Fibroblast of skin of left biceps (primary cell): ENCODE measurements at places on chromosomes 12 and 14.

GRCh38 chr12:81520064-81520945, 238.8 kb downstream of the PPFIA2 start:
- no peak for DNase-seq

- no peak for DNase-seq
Measured at GRCh38 chr12:21718403-21718802, 56.1 kb downstream of the KCNJ8 start.

DNA sequence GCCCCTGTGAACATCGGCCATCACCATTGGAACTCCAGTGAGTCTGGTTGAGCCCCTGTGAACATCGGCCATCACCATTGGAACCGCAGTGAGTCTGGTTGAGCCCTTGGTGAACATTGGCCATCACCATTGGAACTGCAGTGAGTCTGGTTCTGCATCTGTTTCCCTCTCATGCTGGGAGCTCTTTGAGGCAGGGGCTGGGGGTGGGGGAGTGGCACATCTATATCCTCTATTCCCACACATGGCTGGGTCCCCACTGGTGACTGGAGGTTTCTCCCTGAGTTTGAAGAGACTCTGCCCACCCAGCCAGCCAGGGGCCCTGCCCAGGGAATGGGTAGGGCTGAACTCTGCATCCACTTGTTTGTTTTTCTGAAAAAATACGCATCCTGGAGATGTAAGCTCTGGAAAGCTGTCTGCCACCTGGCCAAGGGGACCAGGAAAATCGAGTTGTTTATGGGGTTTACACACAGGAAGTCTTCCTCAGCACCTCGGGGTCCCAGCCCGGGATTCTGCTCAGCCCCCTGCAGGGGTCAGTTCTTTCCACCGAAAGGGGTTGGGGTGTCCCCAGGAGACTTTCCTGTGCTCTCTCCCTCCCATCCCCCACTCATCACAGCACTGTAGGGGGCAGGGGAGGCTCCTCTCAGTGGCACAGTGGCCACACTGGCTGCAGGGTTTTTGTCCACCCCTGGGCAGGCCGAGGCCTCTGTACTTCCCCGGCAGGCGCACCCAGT, 170.5 kb upstream of the GSC start:
- no peak for DNase-seq

- DNase-seq, result no peak
Measured at GRCh38 chr12:57624441-57625220, 8.4 kb downstream of the B4GALNT1 start.

GRCh38 chr12:72270961-72271360, 1.2 kb upstream of the TRHDE start:
- no peak for DNase-seq

- DNase-seq, result peak; percentile 5
Measured at GRCh38 chr14:99420711-99421110, 59.9 kb downstream of the SETD3 start.

- no peak for DNase-seq
Measured at GRCh38 chr14:50602035-50602434, 42.1 kb downstream of the ATL1 start.

DNA sequence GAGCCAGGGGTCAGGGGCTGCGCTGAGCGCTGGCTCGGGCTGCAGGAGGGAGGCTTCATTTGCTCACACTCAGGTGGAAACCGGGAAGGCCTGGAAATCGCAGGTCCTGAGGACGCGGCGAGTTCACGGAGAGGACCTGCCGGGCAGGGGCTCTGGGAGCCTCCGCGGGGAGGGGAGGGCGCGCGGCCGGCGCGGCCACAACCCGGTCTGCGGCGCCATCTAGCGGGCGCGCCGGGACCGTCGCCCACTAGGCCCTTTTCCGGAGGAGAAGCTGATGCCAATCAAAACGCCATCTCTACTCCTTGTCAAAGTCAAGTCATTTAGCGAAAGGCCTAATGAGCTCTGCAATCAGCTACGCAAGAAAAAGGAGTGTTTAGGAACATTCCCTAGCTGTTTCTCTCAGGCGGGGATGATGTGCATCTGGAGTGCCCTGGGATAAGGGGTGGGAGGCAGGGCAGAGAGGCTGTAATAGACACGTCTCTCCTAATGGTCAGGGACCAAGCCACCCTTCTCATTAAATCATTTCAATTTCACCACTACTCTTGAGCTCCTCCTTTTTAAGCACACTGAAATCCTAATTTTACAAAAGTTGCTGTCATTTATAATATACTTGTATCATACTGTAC, 885.8 kb upstream of the TMEM132C start:
- DNase-seq, result no peak

DNA sequence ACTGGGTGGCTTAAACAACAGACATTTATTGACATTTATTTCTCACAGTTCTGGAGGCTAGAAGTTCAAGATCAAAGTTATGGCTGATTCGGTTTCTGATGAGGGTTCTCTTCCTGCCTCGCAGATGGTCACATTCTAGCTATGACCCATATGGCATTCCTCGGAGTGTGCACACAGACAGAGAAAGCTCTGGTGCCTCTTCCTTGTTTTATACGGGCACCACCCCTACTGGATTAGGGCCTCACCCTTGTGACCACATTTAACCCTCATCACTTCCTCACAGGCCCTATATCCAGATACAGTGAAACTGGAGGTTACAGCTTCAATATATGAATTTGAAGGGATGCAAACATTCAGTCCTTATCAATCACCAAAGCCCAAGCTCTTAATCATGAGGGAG, 77.0 kb upstream of the OVCH1 start:
- no peak for DNase-seq

DNA sequence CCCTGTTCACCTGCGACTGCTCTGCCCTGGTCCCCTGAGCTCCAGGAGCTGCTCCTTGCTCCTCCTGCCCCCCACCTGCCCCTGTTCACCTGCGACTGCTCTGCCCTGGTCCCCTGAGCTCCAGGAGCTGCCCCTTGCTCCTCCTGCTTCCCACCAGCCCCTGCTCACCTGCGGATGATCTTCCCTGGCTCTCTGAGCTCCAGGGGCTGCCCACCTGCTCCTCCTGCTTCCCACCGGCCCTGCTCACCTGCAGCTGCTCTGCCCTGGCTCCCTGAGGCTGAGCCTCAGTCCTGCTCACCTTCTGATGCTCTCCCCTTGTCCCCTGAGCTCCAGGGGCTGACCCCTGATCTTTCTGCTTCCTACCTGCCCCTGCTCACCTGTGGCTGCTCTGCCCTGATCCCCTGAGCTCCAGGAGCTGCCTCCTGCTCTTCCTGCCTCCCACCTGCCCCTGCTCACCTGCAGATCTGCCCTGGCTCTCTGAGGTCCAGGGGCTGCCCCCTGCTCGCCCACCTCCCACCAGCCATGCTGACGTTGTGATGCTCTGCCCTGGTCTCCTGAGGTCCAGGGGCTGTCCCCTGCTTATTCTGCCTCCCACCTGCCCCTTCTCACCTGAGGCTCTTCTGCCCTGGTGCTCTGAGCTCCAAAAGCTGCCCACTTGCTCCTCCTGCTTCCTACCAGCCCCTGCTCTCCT, 219.2 kb downstream of the TMEM121 start:
- no peak for DNase-seq

GRCh38 chr12:118830296-118830695, 151.0 kb upstream of the SRRM4 start:
- DNase-seq, result no peak

DNA sequence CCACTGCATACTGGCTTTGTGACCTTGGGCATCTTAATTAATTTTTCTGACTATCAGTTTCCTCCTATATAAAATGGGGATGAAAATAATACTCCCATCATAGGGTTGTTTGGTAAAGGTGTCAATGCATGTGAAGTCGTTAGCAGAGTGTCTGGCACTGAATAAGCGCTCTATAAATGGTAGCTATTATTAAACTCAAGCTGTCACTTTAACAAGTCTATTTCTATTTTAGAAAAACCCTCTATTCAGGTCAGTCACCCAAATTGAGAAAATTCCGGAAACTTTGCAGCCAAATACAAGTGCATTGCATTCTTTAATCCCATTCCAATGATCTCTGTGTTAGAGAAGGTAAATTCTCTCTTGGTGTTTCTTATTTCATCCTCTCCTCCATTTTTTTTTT, 363.1 kb downstream of the SYT1 start:
- no peak for DNase-seq

GRCh38 chr14:88297306-88297705, 25.8 kb downstream of the KCNK10 start:
- no peak for DNase-seq

DNA sequence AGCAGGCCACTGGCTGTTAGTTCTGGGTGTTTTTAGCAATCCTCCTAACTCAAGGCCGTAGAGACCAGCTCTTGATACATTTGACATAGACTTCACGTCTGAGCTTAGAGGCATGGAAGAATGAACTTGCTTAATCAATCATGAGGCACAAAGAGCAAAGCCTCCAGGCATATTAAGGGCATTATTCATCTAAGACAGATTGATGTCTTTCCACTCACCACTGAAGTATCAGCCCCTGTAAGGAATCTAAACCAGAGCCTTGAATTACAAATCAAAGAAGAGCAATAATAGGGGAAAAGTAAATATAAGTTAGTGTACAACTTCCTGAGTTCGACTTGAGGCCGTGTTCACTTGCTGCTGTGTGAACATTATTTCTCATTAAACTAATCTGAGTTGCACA, 1470.7 kb downstream of the AACS start:
- DNase-seq, result no peak

GRCh38 chr14:52790756-52791222, 618 bp downstream of the GNPNAT1 start:
- no peak for DNase-seq

GRCh38 chr12:108768591-108769500, 37.5 kb upstream of the CORO1C start:
- DNase-seq, result no peak

GRCh38 chr12:96020314-96021003, 14.9 kb downstream of the LTA4H start:
- no peak for DNase-seq

DNA sequence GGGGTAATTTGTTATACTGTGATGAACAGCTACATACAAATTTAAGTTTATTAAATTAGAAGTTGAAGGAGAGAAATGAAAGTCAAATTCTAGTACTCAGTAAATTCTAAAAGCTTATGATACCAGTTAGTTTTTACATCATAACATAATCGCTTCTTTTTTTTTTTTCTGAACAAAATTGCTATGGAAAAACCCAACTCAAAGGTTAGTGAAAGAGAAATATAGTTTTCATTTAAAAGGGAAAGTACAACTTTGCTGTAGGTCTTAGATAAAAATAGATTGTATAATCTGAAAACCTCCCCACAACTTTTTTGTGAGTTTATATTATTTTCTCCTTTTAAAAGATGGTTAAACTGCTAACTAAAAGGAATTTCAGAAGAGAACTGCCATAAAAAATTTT, 53.7 kb upstream of the LRRK2 start:
- no peak for DNase-seq

GRCh38 chr14:54691525-54692283, 124.8 kb downstream of the SAMD4A start:
- DNase-seq, result no peak

- DNase-seq, result no peak
Measured at GRCh38 chr14:91755570-91756295, 23.8 kb upstream of the CATSPERB start.

GRCh38 chr12:122137229-122137628, 36.8 kb downstream of the IL31 start:
- no peak for DNase-seq

DNA sequence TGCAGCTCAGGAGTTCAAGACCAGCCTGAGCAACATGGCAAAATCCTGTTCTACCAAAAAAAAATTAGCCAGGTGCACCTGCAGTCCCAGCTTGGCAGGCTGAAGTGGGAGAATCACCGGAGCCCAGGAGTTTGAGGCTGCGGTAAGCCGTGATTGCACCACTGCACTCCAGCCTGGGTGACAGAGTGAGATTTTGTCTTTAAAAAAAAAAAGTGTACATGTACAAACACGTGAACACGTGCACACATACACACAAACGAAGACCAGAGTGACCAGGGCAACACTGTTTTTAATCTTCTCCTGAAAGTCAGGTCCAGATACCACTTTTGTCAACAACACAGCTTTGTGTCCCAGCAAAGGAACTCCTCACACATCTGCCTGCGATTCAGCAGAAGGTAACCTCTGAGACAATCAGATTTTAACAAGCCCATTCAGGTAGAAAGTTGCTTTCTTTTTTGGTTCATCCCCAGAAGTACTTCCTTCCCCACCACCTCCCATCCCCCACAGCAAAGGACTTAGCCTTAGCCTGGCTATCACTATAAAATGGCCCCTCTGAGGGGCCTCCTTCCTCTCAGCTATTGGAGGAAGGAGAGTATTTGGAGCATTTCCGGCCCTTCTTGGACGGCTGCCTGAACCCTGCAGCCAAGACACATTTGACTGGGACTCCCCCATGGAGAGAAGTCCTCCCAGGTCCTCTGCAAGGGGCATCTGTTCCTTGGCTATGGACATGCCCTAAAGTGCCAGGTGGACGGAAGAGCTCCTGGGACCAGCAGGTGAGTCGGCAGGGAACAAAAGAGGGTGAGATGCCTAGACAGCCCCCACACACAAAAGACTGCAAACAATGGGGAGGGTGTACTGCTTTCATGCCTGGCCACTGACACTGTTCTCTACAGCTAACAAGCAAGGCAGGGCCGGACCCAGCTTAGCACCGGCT, 9.8 kb downstream of the CTDSP2 start:
- DNase-seq, result peak; percentile 81

DNA sequence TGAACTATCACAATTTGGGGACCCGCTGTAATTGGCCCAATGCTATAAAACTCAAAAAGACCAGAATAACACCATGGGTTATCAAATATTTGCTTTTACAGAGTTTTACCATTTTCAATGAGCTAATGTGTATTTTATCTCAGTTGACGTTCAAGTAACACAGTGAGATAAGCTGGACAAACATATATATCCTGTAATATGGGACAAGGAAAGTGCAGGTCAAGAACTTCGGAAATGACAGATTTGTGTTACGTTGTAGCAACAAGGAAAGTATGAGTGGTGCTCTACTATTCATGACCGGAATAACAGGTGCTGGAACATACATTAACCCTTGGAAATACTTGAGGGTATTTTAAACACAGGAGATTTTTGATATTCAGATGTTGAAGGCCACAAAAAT, 566.4 kb upstream of the FLRT2 start:
- DNase-seq, result no peak

DNA sequence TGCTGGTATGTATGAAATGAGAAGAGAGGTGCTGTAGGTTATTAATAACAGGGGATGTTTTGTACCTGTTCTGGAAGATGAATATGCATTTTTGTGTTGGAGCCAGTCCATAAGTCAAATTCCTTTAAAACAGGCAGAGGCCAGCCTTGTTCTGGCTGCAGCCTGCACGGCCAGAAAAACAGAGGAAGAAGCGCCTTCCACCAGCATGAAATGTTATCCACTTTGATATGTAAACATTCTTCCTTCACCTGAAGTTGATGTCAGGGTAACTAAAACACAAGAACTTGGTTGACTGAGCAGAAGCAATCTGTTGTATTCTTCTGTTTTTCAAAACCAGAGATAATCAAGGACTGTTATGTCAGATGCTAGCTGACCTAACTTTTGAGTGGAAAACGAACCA, 237.9 kb upstream of the PLEKHG7 start:
- no peak for DNase-seq

DNA sequence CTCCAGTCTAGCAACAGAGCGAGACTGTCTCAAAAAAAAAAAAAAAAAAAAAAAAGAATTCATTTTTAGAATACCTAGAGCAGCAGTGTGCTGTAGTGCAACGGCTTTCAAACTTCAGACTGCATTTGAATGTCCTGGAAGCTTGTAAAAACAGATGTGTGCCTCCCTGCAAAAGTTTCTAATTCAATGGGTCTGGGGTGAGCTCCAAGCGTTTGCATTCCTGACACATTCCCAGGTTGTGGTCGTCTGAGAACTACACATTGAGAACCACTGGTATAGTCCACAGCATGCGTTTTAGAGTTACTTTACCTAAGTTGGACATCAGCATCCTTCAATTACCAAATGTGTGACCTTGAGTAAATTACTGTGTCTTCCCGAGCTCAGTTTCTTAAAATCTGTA, 816.8 kb downstream of the NRXN3 start:
- DNase-seq, result no peak

- no peak for DNase-seq
Measured at GRCh38 chr12:23631786-23632377, 317.6 kb downstream of the SOX5 start.
